ENCODE measurements at places on chromosomes 5 and 9.

GRCh38 chr9:79583952-79584654 is 12.3 kb downstream of the TLE4 start:
- no peak for DNase-seq

DNA sequence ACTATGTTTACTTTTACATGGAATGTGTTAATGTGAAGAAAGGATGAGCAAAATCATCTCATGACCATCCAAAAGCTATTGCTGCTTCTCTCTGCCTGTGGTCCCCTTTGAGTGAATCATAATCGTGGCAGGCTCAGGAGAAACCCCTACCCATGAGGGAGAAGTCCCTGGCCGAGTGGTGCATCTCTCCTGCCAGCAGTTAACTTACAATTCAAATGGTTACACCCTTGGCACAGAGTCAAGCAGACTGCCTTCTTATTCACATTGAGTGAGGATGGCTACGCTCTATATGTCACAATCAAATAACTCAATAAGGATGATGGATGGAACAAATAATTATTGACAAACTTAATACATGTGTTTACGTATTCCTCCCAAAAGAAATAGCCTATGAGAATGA is 179.1 kb downstream of the FGF1 start:
- DNase-seq: no peak

- no peak for DNase-seq
These were observed 126.5 kb upstream of the BNC2 start for GRCh38 chr9:16996901-16997491.

- no peak for DNase-seq
These were observed 92.2 kb upstream of the SARDH start for GRCh38 chr9:133830310-133830709.

DNA sequence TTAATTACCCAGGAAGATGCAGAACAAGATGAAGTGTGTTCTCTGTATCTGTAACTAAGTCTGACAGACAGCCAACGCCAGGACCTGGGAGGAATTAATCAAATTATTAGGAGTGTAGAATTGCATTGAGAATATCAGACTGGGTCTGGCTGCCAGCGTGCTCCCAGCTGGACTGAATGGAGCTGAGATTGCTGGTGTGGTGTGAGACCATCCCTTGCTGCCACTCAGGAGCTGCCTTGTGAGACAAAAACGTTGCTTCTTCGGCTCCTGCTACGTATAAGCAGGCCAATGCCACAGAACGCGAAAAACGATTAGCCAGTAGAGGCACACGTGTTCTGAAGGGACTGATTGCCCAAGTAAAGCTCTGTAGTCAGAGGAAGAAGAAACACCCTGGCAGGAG is 66.8 kb downstream of the AMBP start:
- DNase-seq: no peak

DNA sequence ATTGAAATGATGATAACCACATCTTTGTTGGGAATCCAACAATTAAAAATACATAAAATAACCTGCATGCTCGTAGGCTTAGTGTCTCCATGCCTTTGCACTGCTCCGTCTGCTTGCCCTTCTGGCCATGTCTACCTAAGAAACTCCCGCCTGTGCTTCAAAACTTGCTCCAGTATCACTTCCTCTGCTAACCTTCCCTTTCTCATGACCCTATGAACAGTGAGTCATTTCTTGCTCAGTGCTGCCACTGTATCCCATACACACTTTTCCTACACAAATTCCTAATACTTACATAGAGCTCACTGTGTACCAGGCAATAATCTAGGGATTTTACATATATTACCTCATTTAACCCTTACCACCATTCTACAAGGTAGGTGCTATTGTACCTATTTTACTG is 33.5 kb downstream of the TMEM245 start:
- no peak for DNase-seq

DNA sequence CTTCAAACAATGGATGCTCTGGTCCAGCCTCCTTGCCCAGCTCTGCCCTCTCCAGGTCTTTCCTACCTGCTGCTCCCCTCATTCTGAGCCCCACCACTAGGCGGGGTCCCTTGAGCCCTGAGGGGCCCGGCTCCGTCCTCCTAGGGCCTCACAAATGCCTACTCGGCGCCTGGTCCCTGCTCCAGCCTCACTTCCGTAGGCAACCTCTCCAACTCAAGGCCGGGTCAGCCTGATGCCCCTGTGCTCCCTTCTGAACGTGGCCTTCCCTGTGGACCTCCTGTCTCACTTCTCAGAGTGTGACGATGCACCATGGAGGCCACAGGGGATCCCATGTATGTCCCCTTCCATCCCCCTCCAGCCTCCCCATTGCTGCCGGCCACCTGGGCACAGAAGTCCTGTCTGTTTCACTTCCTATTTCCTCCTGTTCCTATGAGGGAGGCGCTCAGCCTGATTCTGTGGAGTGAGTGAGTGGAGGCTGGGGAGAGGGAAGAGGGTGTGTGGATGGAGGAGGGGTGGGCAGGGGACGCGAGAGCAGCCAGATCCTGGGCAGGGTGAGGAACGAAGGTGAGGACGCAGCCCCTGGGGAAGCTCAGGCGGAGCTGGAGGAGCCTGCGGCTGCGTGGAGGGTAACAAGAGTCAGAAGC is 127.2 kb upstream of the FAM120A start:
- no peak for DNase-seq
